ENCODE measurements at places on chromosomes 3 and 15. TPM values are rescaled to one million over a fixed set of nuclear protein-coding genes. Genes with fewer than 3 reads are reported as not detected.

TRIM42 gene
- total RNA-seq: not detected

EIF3J gene
- 59.5 TPM for total RNA-seq

CHRNA7 gene
- 1.8 TPM for total RNA-seq

ACVR2B gene
- total RNA-seq: 4.1 TPM

BCL2A1 gene
- 15.0 TPM for total RNA-seq

CACNA2D3 gene
- 3.2 TPM for total RNA-seq

PSTPIP1 gene
- total RNA-seq: 18.4 TPM

FRMD4B gene
- total RNA-seq: 50.5 TPM

CACNA1D gene
- 17.2 TPM for total RNA-seq

PLCH1 gene
- total RNA-seq: 23.0 TPM

ZBTB47 gene
- total RNA-seq: 25.1 TPM

PRR23E gene
- not detected for total RNA-seq

TIGIT gene
- total RNA-seq: 1.2 TPM

ANKUB1 gene
- 3.0 TPM for total RNA-seq

TF gene
- total RNA-seq: 2.1 TPM

ADAMTSL3 gene
- 12.4 TPM for total RNA-seq

BTLA gene
- 1.5 TPM for total RNA-seq

PRR23A gene
- not detected for total RNA-seq

PLSCR2 gene
- 0.31 TPM for total RNA-seq

CKMT1B gene
- total RNA-seq: 10.0 TPM

SLC22A14 gene
- total RNA-seq: not detected

SLC12A1 gene
- not detected for total RNA-seq

SLC51B gene
- total RNA-seq: 6.6 TPM

ANKRD63 gene
- not detected for total RNA-seq

FGF7 gene
- total RNA-seq: 7.2 TPM

NAALADL2 gene
- 7.4 TPM for total RNA-seq

LRRC2 gene
- 1.3 TPM for total RNA-seq

CYP1A2 gene
- 0.15 TPM for total RNA-seq

FRMD5 gene
- total RNA-seq: 0.71 TPM

C3orf52 gene
- total RNA-seq: 17.1 TPM

EPHB1 gene
- 7.3 TPM for total RNA-seq

CLRN1 gene
- total RNA-seq: not detected

SPATA12 gene
- 0.43 TPM for total RNA-seq

ADCY5 gene
- total RNA-seq: 2.6 TPM

ZDHHC19 gene
- total RNA-seq: 3.1 TPM

GADL1 gene
- total RNA-seq: not detected

CASR gene
- total RNA-seq: not detected

AGBL1 gene
- total RNA-seq: 3.6 TPM

SPSB4 gene
- 4.2 TPM for total RNA-seq

CLDN1 gene
- total RNA-seq: 15.1 TPM

PRTG gene
- 20.2 TPM for total RNA-seq

RBM6 gene
- 169 TPM for total RNA-seq

CGNL1 gene
- total RNA-seq: 40.1 TPM

CD200R1 gene
- 2.5 TPM for total RNA-seq

IMPG2 gene
- total RNA-seq: 0.20 TPM

RABL3 gene
- total RNA-seq: 9.6 TPM

CTXN2 gene
- not detected for total RNA-seq

GOLGA8Q gene
- 1.7 TPM for total RNA-seq

TGM4 gene
- not detected for total RNA-seq

SLC9A9 gene
- total RNA-seq: 20.4 TPM

CORO2B gene
- 1.8 TPM for total RNA-seq

SAMD7 gene
- total RNA-seq: not detected

TGM5 gene
- not detected for total RNA-seq

SLC38A3 gene
- 0.15 TPM for total RNA-seq

TMC3 gene
- total RNA-seq: not detected

SPG21 gene
- total RNA-seq: 58.8 TPM

TM4SF18 gene
- total RNA-seq: 0.55 TPM

HIGD2B gene
- not detected for total RNA-seq

DUOXA2 gene
- total RNA-seq: not detected

Data from upper lobe of left lung (tissue), 6 donors.